ENCODE measurements at places on chromosomes 3 and 15.

- no peak for DNase-seq
Observed at GRCh38 chr3:5543047-5543446, 355.5 kb downstream of the EDEM1 start.

DNA sequence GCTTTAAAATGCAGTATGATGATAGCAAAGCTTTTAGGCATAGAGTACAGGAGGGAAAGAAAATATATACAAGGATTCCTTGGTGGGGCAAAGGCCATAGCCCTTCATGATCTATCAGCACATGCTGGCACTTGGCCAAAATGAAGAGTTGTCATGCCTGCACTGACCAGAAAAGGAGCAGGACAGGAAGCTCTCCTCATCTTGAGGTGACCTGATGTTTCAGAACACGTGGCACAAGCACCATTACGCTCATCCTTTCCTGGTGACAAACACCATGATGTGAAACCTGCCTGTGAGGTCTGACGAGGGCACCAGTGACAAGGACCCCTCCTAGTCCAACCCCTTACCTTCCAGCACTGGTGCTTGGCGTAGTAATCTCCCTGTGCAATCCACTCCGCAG is 77.9 kb upstream of the DCLK3 start:
- no peak for DNase-seq

DNA sequence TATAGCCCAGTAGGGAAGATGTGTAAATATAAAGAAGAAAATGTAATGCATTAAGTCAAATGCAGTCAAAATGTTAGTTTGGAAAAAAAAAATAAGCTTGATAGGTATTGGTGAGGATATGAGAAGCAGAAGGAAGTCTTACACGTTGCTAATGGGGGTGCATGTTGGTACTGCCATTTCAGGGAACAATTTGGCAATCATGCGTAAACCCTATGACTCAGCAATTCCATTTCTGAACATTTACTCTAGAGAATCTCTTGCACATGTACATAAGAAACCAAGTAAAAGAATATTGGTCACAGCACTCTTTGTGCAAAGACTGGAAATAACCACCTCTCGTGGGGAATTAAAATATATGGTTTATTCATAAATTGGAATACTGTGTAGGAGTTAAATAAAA is 35.5 kb upstream of the TIMP4 start:
- peak; percentile 81 for DNase-seq

- DNase-seq = no peak
Observed at GRCh38 chr3:72187131-72187530, 402.2 kb upstream of the PROK2 start.

- peak; percentile 26 for DNase-seq
Observed at GRCh38 chr3:66039590-66039887, 821 bp upstream of the MAGI1 start.

GRCh38 chr15:79339588-79340314 is 28.8 kb downstream of the TMED3 start:
- DNase-seq = peak; percentile 49

DNA sequence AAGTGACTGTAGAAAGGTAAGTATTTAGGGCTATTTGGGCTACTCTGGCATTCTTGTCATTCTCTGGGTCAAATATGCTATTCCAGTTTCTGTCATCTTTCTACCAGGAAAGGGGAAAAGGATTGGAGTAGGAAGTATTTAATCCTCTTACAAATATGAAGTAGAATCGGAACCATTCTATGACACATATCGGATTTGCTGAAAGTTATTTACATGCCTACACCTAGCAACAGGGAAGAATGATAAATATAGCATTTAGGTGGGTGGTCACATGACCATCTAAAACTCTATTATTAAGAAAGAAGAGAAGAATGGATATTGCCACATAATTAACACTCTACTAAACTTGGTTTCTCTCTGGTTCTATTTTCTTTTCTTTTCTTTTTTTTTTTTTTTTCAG is 1353.1 kb downstream of the ZPLD1 start:
- no peak for DNase-seq

- DNase-seq = peak; percentile 69
Observed at GRCh38 chr3:16151109-16151508, 23.4 kb upstream of the GALNT15 start.

DNA sequence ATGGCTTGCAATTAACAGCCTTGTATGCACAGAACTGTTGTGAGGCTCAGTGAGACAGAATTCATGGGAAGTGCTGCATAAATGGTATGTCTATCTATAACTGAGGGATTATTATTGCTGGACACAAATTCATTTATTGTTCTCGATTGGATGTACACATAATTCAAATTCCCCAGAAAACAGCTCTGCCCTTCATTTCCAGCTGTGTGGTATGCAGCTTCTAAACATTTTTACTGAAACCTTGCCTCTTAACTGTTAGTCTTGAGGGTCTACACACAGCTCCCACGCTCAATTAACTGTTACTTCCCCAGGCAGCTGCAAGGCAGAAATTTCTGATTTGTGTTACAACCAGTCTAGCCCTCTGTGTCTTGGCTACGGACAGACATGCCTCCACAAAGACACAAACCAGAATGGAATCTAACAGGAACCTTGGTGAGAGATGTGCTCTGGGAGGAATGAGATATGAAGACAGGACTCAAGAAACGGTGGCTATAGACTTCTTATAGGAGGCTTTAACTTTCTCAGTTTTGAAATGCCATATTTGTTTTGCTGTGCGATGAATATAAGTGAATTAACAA is 139.7 kb upstream of the TBL1XR1 start:
- DNase-seq = no peak

GRCh38 chr3:2603692-2604289 is 505.1 kb downstream of the CNTN4 start:
- no peak for DNase-seq

DNA sequence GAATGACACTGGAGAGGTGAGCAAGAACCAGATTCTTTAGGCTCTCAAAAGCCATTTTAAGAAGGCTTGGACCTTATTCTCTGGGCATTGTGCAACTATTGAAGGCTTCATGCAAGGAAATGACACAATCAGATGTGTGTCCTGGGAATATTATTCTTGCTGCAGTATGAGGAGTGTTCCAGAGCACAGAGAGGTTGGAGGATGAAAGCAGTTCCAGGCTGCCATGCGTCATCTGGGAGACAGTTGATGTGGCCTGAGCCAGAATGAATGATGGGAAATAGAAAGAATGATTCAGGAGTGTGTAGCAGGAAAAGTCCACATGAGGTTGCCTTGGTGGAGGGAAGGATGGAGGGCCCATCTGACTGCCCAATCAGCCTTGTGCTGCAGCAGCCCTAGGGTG is 123.1 kb downstream of the CHCHD6 start:
- DNase-seq = no peak

GRCh38 chr15:52030010-52030409 is 11.0 kb downstream of the MAPK6 start:
- DNase-seq = no peak

DNA sequence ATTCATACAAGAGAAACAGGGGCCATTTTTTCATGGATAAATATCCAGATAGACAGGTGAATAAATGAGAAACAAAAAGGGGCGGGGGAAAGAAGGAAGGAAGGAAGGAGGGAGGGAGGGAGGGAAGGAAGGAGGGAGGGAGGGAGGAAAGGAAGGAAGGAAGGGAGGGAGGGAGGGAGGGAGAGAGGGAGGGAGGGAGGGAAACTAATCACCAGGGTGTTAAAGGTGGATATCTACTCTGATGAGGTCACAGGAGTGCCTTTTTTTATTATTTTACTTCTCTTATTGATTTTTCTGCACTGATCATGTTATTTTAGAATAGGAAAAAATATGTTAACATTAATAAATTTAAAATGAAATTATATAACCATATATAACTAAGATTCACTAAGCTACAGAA is 10.4 kb upstream of the VEPH1 start:
- no peak for DNase-seq

- DNase-seq = peak; percentile 24
Observed at GRCh38 chr3:12436514-12437220, 47.6 kb upstream of the TSEN2 start.

- DNase-seq = peak; percentile 87
Observed at GRCh38 chr15:43775411-43775965, 1.3 kb downstream of the ELL3 start.

Data from epithelial cell of esophagus (primary cell).